ENCODE measurements at places on chromosomes 3 and 15.

- no peak for DNase-seq
Observed at GRCh38 chr3:69914395-69914794, 85.1 kb upstream of the SAMMSON start.

GRCh38 chr3:151226088-151226563, 23.1 kb upstream of the GPR171 start:
- peak; percentile 89 for DNase-seq

DNA sequence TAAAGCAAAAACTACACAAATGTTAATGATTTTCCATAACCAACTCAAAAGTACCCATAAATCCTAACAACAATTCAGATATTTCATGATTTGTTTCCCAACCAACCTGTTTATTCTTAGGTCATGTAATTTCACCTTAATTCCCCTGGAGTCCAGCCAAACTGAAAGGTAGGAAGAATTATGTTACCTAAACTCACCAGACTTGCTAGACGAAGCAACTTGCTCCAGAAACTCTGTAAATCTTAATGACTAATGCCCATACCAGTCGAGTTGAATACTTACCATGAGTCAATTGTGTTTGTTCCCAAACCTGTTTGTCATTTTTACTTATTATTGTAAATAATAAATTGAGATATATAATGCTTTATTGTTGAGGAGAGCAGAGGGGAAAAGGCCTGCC, 1030.0 kb downstream of the TBL1XR1 start:
- no peak for DNase-seq

DNA sequence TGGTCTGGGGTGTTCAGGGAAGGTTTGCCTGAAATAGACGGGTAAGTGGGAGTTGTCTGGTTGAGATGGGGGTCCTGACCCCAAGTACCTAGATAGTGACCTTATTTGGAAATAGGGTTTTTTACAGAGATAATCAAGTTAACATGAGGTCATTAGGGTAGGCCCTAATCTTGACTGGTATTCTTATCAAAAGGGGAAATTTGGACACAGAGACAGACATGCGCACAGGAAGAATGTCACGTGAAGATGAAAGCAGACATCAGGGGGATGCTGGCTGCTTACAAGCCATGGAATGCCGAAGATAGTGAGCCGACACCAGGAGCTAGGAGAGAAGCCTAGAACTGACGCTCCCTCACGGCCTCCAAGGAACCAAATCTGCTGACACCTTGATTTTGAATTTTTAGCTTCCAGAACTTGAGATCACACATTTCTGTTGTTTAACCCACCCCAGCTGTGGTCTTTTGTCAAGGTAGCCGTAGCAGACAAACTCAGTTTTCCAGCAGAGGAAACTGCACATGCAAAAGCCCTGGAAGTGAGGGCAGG, 17.1 kb downstream of the BHLHE40 start:
- no peak for DNase-seq
